ENCODE measurements at places on chromosomes 4 and X.
A peak's percentile ranks its signal among the peaks of the same experiment; 100 is the strongest.

DNA sequence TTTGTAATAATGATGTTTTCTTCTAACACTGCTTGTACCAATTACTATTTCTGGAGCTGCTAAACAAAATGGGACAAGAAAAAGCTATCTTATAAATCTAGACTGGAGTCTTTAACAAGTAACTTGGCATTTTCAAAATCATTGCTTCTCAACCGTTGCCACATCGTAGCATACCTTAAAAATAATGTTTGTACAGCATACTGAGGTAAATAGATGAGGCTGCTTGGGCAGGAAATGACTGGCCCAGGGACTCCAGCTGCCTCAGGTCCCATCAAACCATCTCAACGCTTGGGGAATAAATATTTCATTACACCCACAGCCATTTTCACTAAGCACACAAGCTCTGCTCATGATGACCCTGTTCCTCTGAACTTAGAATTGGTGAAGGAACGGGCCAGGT, 115.1 kb downstream of the SPANXA1 start:
- no peak for DNase-seq

GRCh38 chr4:22480675-22481327, 35.1 kb downstream of the ADGRA3 start:
- no peak for DNase-seq

DNA sequence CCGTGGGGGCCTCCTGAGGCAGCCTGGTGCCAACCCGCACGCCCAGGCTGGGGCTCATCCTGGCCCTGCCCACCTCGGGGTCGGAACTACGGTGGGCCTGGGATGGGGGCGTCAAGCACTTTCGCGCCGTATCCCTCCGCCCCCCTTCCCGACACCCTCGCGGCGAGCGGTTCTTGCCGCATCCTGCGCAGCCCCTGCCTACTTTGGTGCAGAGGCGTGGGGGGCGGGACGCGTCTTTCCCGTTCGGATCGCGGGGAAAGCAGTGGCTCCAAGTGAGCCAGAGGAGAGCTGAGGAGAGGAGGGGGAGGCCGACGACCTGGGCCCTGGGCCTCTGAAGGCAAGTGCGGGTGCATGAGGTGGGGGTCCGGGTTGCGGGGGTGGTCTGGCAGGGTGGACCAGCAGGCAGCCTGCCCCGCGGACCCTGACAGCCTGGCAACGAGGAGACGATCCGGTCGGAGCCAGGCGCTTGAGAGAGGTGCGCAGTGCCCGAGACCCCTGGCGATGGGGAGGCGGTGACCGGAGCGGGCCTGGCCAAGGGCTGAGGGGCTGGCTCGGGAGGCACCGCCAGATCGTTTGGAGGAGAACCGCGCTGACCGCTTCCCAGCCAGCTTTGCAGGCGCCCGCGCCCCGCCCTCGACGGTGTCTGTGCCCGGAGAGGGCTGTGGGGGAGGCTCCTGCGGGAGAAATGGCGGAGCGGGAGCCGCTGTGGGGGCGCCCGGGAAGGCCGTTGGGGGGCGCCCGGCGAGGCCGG, at the start of gene GPRASP2:
Gene GPRASP2, plus strand, starts transcription at position 233 of the 751 bp plus-strand sequence. CDS start 2,422 bp downstream, outside the sequence.
- DNase-seq: no peak

- DNase-seq: peak; percentile 6
Measured at GRCh38 chr4:142959173-142959572, 113.1 kb upstream of the INPP4B start.

GRCh38 chr4:111011458-111011857, 388.6 kb upstream of the PITX2 start:
- no peak for DNase-seq

DNA sequence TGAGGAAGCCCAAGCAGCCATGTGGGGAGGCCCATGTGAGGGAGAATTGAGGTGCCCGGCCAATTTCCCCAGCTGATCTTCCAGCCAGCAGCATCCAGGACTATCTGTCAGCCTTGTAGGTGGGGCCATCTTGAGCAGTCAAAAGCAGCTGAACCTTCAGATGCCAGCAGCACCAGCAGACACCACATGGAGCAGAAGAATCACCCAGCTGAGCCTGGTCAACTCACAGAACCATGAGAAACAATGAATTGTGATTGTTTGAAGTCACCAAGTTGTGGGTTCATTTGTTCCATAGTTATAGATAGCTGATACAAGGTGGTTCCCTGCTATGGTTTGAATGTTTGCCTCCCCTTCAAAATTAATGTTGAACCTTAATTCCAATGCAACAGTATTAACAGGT, 85.1 kb upstream of the ATP6AP2 start:
- DNase-seq: no peak

GRCh38 chr4:120561648-120562047, 360.9 kb downstream of the PRDM5 start:
- DNase-seq: no peak

DNA sequence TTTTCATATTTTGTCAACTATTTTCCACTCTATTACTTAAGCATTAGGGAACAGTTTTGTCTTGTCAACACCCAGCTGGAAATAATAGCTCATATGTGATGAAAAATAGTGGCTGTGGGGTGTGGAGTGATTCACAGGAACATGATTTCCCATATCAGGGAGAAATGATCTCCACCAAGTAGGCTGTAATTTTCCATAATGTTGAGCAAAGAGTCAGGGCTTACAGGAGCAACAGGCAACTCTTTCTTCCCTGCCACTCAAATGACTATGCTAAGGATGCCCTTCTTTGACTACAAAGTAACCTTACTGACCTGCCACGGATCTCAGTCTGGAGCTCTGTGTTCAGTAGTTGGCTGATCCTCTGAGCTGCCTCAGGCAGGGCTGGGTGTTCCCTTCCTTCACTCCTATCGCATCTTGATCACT, 90.0 kb upstream of the GATB start:
- DNase-seq: no peak

GRCh38 chr4:38523054-38523453, 140.9 kb upstream of the KLF3 start:
- no peak for DNase-seq

DNA sequence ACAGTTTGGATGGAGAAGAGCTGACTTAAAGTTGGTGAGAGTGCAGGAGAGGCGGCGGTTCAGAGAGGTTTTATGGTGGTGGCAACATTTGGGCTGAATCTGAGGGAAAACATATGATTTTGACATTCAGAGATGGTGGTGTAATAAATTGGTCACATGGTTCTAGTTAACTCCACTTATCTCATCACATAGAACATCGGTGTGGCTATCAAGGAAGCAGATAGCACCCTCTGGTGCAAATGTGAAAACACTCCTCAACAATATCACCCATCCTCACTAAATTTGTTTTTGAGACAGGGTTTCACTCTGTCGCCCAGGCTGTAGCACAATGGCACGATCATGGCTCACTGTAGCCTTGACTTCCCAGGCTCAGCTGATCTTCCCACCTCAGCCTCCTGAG, 28.8 kb downstream of the SUPT20HL2 start:
- DNase-seq: no peak

GRCh38 chr4:140875746-140876452, 119.7 kb upstream of the TBC1D9 start:
- no peak for DNase-seq

DNA sequence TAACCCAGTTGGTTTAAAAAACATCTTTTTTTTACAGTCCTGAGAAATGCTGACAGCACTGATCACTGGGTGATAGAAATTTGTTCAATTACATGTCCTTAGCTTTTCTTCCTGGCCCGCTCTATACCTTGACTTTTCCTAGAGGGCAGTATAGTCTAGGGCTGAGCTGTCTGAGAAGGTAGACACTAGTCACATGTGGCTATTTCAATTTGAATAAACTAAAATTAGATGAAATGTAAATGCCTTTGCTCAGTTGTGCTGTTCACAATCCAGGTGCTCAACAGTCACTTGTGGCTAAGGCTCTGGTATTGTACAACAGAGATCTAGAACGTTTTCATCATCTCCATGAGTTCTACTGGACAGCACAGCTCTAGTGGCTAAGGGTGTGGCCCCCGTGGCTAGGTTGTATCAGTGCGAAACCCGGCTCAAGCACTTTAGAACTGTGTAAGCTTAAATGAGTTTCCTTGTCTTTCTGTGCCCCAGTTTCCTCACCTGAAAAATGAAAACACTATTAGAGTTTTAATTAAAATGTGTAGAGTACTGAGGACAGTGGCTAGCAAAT, 111.6 kb upstream of the WDR17 start:
- DNase-seq: no peak

GRCh38 chrX:109839694-109840567, 106.9 kb upstream of the ACSL4 start:
- DNase-seq: no peak

DNA sequence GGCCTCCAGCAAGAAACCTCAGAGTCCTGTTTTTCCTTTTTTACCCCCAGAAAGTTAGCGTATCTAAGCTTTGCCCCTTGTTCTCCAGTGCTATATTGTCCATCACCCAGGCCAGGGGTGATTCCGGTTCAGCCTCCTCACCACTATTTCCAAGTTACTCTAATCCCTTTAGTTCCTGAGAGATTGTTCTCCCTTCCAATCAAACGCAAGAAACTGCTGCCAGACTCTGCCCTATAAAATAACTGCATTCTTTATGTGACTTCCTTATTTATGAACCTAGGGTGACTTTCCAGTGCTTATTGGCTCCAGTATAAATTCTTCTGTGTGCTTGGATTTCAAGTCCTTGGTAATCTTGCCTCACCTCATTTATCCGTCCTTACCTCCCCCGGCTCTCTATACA, 65.7 kb downstream of the CLCN5 start:
- no peak for DNase-seq

Data from NCI-H524 treated with DMSO at 0.1 percent for 48 hours (cell line).